ENCODE measurements at places on chromosomes 5 and 9.
A peak's percentile ranks its signal among the peaks of the same experiment; 100 is the strongest.

GRCh38 chr9:79127661-79128060, 444.1 kb upstream of the TLE4 start:
- DNase-seq, result no peak

GRCh38 chr5:167810573-167810972, 480.9 kb upstream of the WWC1 start:
- DNase-seq, result no peak

DNA sequence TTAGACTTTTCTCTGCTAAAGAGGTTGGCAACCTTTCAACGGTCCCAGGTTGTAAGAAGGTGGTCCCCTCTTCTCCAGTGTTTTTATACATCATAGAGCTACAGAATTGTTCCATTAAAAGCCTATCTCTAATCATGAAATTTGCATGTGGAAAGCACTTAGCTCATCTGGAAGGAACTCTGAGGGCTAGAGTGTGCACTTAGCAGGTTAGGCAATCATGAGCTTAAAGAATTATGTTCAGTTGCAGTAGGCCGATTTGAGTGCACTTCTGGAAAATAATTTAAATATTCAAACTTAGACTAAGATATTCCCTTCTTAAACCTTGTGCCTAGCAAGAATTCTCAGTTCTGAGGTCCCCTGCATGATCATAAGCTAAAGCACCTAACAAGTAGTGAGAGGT, 468.7 kb downstream of the SPATA31D1 start:
- no peak for DNase-seq

DNA sequence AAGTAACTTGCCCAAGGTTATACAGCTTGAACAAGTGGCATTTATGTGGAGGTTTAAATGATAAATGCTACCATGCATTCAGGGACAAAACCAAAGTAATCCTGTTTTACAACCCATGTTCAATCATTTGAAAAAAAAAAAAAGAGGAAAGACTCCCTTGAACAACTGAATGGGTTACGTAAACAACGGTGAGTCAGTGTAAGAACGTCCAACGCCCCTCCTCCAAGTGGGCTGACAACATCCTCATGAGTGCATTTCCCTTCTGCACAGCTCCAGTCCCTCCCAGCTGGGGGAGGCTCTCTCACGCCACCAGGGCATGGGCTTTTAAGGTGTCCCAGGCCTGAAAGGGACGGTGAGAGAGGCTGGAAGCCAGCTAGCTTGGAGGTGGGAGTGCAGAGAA, 90.0 kb downstream of the PRRT1B start:
- DNase-seq, result peak; percentile 87

GRCh38 chr5:155839251-155840037, 487.5 kb upstream of the SGCD start:
- no peak for DNase-seq

DNA sequence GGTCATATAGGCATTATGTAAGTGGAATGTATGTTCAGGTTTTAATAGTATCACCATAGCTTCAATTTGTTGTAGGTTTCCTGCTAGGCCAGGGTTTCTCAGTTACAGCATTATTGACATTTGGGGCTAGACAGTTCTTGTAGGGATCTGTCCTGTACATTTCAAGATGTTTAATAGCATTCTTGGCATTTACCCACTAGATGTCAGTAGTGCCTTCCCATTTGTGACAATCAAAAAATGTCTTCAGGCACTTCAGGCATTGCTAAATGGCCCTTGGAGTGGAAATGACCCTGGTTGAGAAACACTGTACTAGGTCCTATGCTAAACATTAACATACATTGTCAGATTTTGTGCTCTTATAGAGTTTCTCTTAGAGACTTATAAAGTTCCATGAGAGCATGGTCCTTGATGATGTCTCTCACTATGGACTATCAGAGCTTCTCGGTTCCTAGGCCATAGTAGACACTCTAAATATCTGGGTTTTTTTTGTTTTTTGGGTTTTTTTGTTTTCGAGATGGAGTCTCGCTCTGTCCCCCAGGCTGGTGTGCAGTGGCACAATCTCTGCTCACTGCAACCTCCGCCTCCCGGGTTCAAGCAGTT, 1.4 kb downstream of the KIF20A start:
- peak; percentile 78 for DNase-seq

GRCh38 chr5:133885566-133885965, 82.9 kb downstream of the C5orf15 start:
- no peak for DNase-seq

GRCh38 chr5:62138607-62139006, 167.4 kb upstream of the KIF2A start:
- no peak for DNase-seq

DNA sequence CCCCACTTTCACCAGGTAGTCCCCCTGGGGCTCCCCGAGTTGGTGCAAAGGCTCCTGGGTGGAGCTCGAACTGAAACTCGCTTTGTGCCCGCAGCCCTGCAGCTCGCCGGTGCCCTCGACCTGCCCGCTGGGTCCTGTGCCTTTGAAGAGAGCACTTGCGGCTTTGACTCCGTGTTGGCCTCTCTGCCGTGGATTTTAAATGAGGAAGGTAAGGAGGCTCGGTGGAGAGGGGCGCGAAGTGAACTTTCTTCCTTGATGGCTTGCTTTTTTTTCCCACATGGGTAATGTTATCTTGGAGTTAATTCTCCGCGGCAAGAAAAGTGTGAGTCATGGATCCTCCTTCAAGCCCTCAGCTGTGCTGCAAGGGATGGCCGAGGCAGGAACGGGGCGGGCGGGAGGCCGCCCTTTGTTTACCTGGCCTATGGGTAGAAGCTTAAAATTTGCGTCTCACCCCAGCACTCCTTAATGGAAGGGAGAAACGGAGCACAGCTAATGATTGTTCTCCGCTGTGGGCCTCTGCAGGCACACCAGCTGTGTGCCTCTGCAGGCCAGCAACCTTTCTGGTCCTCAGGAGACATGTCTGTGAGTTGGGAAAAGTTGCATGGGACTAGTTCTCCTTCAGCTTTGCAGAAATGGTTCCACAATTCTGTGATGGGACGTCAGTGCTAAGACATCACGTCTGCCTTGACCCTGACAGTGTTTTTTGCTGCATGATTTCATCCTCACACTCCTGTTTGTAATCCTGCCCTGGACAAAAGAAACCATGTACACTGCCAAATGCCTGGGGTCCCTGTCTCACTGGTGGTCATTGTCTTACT, 1.1 kb downstream of the MAMDC2 start:
- DNase-seq, result no peak

- DNase-seq, result peak; percentile 59
Observed at GRCh38 chr5:25544652-25545249, 900.0 kb upstream of the CDH10 start.

GRCh38 chr5:99122976-99123375, 194.2 kb upstream of the CHD1 start:
- no peak for DNase-seq

DNA sequence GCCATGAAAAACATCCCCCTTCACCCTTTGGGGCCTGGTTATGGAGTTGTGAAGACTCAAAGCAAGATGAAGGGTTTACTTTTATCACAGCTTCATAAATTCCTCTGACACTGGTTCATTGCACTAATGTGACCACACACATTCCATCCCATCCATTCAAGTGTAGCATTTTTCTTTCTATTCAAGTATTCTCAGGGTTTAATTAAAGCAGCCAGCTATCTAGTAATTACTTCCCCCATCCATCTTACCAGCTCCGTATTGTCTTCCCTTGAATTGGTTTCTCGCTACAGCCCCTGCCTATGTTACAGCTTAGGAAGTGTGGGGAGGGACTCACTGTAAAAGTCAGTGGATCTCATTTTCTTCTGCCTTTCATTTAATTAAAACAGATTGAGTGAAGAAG, 387.0 kb upstream of the RFX3 start:
- DNase-seq, result no peak

DNA sequence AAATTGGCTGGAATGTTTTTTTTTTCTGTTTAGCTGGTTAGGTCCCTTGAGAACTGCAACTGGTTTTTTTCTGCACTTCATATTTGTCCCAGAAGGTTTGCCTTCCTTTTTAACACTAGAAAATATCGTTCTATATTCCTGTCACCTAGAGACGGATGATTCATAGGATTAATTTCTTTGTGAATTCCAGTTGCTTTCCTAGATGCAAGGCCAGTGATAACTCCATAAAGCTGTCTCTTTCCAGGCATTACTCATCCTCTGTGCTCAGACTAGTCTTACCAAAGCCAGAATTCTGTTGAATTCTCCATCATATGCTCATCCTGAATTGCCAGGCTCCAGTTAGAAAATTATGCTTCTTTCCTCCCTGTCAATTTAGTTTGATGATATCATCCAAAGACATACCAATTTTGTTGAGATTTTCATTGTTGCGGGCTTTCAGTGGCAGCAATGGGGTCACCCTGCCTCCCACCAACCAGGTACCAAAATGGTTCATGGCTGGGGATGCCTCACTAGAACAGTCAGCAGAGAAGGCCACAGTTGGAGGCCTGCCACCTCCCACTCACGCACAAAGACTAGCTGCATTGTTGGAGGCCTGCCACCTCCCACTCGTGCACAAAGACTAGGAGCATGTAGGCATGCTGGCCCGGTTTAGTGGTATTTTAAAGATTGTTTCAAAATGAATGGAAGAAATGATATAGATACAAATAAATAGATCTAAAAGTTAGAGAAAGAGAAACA, 8.5 kb downstream of the BAAT start:
- DNase-seq, result no peak

GRCh38 chr5:34556509-34556782, 99.7 kb upstream of the RAI14 start:
- DNase-seq, result no peak

GRCh38 chr5:135487839-135488514, 35.8 kb upstream of the TIFAB start:
- no peak for DNase-seq

DNA sequence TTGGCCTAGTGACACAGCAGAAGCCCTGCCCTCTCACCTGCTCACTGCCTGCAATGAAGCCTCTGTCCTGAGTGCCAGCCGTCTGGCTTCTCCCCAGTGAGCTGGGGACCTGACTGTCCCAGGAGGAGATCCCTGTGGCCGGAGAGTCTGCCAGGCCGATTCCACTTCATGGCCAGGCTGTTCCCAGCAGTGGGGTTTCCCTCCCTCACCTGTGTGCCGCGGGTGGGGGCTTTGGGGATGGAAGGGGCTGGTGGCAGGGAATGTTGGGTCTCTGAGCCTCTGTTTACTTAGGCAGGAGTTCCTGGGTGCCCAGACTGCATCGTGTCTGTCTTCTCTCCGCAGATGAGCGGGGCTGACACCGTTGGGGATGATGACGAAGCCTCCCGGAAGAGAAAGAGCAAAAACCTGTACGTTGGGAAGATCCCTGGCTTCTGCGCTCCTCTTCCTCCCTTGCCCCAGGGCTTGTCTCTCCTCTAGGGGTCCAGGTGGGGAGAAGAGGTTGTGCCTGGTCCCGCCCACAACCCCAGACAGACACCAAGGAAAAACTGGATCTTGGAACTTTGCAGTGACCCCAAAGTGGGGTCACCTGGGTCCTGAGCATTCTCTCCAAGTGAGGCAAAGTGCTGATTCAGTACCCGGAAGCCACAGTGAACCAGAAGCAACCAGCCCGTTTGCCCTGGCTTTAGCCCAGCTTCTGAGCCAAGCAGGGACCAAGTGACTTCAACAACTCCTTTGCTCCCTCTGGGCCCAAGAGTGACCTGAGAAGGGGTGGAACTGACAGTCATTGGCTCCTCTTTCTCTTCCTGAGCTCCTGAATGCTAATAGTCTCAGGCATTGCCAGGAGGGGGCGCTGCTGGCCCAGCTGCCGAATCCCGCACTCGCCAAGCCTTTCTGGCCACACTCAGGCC, 127.7 kb downstream of the RGS3 start:
- peak; percentile 63 for DNase-seq

GRCh38 chr5:15718421-15719179, 218.6 kb downstream of the FBXL7 start:
- no peak for DNase-seq

GRCh38 chr5:42403236-42403635, 20.0 kb upstream of the GHR start:
- no peak for DNase-seq

DNA sequence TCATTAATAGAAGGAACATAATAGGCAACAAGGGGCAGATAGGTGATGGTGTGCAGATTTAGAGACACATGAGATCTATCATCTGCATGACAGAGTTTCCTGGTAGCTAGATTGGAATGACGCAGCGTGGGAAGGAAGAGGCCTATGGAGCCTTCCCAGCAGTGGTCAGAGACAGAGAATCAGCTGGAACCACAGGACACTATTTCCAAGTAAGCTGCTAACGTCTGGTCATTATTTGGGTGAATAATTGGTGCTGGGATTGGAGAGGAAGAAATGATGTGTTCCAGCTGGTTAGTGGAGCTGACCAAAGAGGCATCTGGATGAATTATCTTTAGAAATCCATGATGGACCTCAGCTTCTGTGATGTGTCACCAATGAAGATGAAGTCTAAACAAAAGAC, 91.2 kb upstream of the PRR16 start:
- no peak for DNase-seq

DNA sequence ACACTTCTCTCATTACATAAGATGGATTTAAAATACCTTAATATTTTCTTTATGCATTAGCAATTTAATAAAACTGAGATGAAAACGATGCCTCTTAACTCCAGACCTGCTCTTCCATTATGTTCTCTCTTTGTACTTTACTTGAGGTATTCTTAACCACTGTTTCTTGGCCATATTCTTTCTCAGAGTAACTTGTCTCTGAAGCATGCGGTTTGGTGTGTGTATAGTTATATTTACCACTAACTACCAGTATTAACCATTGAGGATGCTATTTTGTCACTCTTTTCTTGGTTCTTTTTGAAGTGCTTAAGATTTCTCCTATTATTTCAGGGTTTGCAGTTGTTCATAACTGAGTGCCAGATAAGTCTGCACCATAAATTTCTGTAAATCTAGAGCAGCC, 17.9 kb downstream of the TMEM167A start:
- no peak for DNase-seq

DNA sequence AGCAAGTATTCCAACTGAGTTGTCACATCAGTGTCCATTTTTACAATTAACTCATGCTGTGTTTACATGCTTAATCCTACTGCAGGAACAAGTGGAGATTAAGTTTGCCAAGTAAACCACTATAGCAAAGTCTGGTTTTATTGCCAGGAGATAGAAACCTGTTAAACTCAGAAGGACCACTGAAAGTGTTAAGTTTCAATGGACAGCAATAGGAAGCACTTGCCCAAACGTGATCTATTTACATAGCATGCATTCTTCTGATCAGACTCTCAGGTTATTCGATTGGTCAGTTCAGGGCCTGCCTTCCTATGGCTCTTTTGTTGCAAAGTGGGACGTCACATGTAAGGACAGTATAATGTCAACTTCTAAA, 28.0 kb upstream of the IFNK start:
- no peak for DNase-seq

Measured in NCI-H460 (cell line).